Ovary (tissue), 10 donors: ENCODE measurements at places on chromosomes 7 and 10.

- DNase-seq: no peak
Measured at GRCh38 chr10:122173766-122174435, 97.2 kb upstream of the BTBD16 start.

- DNase-seq: no peak
Measured at GRCh38 chr10:48330269-48330668, 23.8 kb downstream of the MAPK8 start.

- DNase-seq: no peak
Measured at GRCh38 chr7:25852939-25853271, 299.1 kb upstream of the NFE2L3 start.

DNA sequence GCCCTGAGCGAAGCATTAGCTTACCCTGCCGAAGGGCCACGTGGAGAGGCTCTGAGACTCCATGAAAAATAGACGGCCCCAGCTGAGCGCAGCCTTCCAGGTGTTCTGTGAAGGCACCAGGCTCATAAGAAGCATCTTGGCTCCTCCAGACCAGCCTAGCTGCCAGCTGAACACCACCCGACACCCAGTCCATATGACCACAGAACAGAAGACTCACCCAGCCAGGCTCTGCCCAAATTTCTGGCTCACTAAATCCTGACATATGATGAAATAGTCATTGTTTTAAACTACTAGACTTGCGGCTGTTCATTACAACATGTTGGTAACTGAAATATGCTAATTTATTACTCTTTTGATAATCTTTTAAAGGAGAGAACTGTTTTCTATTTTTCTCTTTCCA is 99.5 kb upstream of the ABI1 start:
- no peak for DNase-seq

DNA sequence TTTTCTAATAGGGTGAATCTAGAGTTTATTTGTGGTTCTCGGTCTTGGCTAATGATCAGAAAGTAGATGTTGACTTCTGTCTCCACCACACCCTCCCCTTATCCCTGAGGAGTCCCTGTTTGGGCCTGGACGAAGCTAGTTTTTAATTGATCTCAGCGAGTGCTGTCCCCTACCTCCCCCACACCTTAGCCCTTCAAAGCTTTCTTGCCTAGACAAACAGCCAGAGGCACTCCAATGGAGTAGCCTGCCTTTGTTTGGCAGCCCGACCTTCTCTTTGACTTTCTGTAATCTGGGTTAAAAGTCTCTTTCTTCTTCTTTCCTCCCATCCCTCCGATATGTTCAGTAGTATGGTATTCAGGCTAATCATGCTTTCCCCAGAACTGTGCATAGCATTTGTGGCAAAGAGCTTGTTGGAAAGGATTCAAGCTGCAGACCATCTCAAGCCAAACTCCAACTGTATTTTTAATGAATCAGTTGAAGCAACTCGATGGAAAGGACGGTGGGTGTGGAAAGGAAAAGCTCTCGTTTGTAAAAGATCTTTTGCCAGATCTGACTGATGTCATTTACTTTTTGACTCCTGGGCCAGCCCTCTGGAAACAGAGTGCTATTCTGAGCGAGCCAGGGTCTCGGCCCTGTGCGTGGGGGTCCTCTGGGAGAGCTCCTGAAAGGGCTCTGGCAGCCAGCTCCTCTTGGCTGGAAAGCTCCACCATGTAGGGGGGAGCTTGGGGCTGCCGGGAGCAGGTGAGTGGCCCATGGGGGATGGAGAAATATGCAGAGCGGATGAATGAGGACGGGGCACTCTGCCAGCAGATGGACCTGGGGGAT is 4.5 kb downstream of the FAM180A start:
- DNase-seq: no peak

GRCh38 chr7:67438913-67439505 is 442.4 kb downstream of the TYW1 start:
- no peak for DNase-seq

- DNase-seq: no peak
Measured at GRCh38 chr7:111953611-111954010, 252.6 kb downstream of the DOCK4 start.

DNA sequence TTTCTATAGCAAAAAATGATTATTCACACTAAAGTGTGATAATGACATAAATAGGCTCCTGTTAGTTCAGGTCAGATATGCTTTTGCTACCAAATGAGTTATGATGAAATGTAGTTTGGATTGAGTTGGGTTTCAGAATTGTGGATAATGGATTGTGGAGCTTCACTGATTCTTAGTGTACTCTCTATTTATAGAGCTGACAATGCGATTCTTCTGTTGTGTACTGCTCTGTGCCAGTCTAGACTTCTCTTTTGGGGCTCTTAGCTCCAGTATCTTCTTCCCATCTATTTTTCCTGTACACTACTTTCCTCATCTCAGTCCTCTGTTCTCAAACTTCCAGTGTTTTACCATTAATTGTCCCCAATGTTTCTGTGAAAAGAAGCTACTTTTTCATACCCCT is 7.5 kb downstream of the STMP1 start:
- DNase-seq: no peak

- DNase-seq: no peak
Measured at GRCh38 chr10:22246680-22247391, 29.0 kb upstream of the EBLN1 start.

DNA sequence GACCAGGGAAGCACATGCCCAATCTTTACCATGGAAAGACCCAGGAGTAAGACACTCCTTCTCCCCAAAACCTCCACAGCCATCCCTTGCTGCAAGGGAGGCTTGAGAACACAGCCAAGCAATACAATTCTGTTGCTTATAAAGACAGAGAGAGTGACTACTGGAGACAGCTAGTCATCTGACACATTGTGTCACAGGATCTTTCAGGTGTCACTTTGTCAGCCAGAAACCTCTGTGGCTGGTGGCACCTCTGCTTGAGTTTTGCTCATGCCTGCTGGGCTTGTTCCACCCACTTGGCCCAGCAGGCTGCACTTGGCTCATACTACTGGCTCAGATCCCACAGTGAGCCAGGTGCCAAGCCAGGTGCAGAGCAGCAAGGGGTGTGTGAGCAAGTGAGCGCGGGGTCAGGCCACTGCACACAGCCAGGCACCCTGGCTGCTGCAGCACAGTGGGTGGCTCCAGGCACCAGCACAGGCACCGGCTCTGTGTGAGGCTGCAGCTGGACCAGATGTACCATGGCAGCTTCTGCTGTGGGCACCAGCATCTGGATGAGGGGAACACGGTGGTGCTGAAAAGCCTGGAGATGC is 12.4 kb upstream of the PRLHR start:
- DNase-seq: no peak
